ENCODE measurements at places on chromosomes 11 and 22. TPM values are rescaled to one million over a fixed set of nuclear protein-coding genes. Genes with fewer than 3 reads are reported as not detected.
A peak's percentile ranks its signal among the peaks of the same experiment; 100 is the strongest.

GRCh38 chr11:127531167-127531566 is 530.6 kb upstream of the KIRREL3 start:
- DNase-seq = no peak

Gene OR8D4
- total RNA-seq = not detected

Gene SMIM35
- total RNA-seq = not detected

- DNase-seq = no peak
Measured at GRCh38 chr11:3879967-3880542, 24.6 kb downstream of the STIM1 start.

Gene PANX2
- 1.5 TPM for total RNA-seq

DNA sequence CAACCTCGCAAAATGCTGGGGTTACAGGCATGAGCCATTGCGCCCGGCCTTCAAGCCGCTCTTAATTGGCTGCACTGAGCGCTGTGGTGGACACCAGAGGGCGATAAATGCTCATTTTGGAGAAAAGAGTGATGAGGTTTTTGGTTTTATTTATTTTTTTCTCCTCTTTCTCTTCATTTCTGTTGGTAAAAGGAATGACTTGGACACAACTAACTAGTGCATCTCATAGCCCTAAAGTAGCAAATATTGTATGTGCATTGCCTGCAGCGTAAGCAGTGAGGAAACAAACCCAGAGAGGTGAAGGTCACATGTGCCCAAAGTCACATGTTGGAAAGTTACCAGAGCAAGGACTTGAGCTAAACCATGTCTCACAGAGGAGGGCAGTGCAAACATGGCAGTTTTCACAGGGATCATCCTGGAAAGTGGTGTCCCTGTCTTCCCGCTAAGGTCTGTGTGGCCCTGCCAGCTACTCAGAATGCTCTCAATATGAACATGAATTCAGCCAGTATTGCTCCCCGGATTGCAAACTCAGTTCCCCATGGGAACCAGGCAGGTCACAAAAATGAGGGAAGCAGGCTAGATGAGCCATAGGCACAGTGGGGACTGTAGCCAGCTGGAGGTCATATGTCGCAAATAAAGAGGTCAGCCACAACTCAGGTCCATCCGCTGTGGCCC is 8.6 kb upstream of the CD82 start:
- peak; percentile 63 for DNase-seq

GRCh38 chr22:48579043-48579927 is 1248.4 kb downstream of the BRD1 start:
- no peak for DNase-seq

- DNase-seq = no peak
Measured at GRCh38 chr11:3667149-3668035, 3.8 kb downstream of the CHRNA10 start.

DNA sequence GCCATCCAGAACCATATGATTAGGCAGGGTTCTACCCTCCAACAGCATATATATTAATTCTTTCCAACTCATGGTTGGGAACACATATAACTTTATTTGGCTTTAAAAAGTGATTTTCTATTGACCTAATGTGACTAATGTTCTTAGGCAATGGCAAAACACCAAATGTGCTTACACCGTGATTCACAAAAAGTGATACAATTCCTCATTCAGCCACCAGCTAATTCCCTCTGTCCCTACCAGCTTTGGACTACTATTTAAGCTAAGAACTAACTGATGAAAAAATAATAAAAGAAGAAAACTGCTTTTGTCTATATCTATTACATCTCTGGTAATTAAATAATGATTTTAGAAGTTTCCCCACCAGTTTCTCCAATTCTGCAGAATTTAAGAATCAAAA is 4.7 kb downstream of the CTSC start:
- no peak for DNase-seq

- peak; percentile 4 for DNase-seq
Measured at GRCh38 chr11:36711104-36711825, 113.2 kb upstream of the RAG2 start.

DNA sequence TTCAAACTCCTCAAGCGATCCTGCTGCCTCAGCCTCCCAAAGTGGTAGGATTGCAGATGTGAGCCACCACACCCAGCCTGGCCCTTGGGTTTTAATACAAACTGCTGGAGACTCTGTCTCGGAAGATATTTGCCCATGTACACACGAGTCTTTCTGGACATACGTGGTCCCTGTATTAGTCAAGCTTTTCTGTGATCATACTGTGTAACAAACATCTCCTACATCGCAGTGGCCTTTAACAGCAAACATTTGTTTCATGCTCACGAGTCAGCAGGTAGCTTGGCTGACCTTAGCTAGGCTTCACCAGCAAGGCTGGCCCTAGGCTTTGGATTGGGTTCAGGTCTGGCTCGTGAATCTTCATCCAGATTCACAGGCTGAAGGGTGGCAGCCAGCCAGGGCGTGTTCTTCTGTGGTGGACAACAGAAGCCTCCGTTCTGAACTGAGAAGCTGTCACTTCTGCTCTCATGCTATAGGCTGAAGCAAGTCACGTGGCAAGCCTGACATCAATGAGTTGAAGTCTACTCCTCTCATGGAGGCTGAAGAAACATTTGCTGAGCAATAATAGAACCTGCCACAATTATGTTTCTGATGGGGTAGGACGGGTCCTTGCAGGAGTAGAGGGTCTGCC is 8.8 kb downstream of the KIAA1671 start:
- no peak for DNase-seq

GRCh38 chr22:35921777-35922176 is 106.8 kb downstream of the RBFOX2 start:
- DNase-seq = peak; percentile 83

GRCh38 chr11:68792400-68792966 is 41.2 kb upstream of the TESMIN start:
- DNase-seq = peak; percentile 69

GRCh38 chr11:126682590-126682989 is 318.0 kb downstream of the KIRREL3 start:
- no peak for DNase-seq

Gene KCTD21
- 5.2 TPM for total RNA-seq

Gene IL10RA
- total RNA-seq = not detected

Gene CD6
- total RNA-seq = not detected

Gene SLCO2B1
- 2.0 TPM for total RNA-seq

- DNase-seq = no peak
Measured at GRCh38 chr11:1925373-1926155, 6.1 kb downstream of the TNNT3 start.

Gene CECR2
- not detected for total RNA-seq

- no peak for DNase-seq
Measured at GRCh38 chr11:102240502-102240901, 76.8 kb upstream of the BIRC3 start.

Gene FAM83F
- not detected for total RNA-seq

DNA sequence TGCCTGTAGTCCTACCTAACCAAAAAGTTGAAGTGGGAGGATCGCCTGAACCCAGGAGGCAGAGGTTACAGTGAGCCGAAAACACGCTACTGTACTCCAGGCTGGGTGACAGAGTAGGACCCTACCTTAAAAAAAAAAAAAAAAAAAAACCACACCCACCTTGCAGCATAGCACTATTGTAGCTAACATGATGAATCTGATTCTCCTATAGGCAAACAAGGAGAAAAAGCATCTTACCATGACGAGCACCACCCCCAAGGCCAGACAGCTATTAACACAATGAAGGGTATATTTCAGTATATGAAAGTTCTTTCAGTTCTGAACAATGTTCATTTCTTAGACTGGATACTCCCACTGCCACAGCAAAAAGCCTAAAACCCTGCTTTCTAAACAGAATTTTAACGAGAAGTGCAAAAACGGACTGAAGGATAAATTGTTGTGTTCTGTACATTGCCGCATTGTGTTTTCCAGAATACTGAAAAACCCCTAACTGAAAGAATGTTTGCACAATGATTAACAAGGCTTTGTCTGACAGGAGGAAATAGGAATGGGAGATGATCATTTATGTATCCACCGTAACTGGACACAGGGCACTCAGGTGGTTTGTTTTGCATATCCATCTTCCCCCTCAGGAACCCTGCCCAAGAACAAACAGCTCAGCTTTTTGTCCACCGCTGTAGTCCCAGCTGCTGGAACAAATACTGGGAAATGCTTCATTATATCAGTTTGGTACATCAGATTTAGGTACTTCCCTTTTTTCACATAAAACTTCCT is 8.9 kb downstream of the PISD start:
- no peak for DNase-seq

Gene SMIM38
- 1.8 TPM for total RNA-seq

GRCh38 chr11:57345555-57346211 is 7.5 kb downstream of the P2RX3 start:
- DNase-seq = peak; percentile 77

- no peak for DNase-seq
Measured at GRCh38 chr11:132226522-132226921, 856.1 kb downstream of the NTM start.

- no peak for DNase-seq
Measured at GRCh38 chr11:45671246-45672171, 6.1 kb upstream of the CHST1 start.

DNA sequence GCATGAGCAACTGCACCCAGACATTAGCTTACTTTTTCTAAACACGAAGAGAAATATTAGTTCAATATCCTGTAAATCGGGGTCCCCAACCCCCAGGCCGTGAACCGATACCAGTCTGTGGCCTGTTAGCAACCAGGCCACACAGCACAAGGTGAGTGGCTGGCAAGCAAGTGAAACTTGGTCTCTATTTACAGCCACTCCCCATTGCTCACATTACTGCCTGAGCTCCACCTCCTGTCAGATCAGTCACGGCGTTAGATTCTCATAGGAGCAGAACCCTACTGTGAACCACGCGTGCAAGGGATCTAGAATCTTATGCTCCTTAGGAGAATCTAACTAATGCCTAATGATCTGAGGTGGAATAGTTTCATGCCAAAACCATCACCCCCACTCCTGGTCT is 27.8 kb upstream of the DEPDC7 start:
- no peak for DNase-seq

- no peak for DNase-seq
Measured at GRCh38 chr22:41132550-41132949, 40.2 kb downstream of the EP300 start.

- no peak for DNase-seq
Measured at GRCh38 chr11:14611939-14612338, 31.7 kb upstream of the PDE3B start.

DNA sequence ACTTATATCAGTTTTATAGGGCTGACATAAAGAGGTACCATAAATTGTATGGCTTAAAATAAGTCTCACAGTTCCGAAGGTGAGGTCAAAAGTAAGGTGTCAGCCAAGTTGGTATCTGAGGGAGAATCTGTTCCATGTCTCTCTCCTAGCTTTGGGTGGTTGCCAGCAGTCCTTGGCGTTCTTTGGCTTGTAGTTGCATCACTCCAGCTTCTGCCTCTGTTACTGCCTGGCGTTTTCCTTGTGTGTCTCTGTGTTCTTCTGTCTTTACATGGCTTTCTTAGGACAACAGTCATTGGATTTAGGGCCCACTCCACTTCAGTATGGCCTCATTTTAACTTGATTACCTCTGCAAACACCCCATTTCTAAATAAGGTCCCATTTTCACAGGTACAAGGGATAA is 16.7 kb downstream of the MMP7 start:
- no peak for DNase-seq

DNA sequence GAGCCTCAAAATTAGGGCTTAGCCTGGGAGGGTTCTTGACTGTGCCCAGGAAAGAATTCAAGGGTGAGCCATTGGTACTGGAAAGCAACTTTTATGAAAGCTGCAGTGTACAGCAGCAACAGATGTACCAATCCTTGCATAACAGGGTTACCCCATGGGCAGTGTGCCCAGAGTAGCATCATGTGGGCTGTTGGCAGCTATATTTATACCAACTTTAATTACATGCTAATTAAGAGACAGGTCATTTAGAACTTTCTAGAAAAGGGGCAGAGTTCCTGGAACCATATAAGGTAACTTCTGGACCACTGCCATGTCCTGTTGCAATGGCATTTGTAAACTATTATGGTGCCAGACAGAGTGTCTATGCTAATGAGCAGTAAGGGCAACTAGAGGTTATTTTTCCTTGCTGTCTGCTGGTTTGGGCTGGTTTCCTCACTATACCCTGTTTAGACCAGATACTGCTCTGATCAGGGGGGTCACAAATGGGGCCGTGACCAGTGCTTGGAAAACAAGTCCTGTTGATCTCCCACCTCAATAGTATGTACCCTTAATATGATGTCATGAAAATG is 1120.5 kb upstream of the RAG2 start:
- DNase-seq = no peak

- no peak for DNase-seq
Measured at GRCh38 chr22:48921411-48921903, 906.2 kb downstream of the BRD1 start.

DNA sequence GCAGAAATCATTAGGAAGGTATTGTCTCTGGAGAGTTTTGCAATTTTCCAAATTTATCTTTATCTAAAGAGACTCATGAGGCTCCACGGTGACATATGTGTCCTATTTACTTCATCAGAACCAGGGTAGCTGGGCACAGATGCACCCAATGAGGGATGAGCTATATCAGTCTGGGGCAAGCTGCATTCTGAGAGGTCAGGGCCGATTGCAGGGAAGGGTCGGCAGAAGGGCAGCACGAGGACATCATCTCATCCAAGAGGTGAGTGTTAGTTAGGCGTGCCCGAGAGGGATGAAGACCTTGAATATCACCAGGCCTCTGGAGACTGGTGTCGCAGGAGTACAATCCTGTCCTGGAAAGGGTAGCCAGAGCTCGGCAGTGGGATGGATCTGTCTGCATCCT is 41.0 kb upstream of the SPON1 start:
- no peak for DNase-seq

Gene ZBTB16
- total RNA-seq = not detected

DNA sequence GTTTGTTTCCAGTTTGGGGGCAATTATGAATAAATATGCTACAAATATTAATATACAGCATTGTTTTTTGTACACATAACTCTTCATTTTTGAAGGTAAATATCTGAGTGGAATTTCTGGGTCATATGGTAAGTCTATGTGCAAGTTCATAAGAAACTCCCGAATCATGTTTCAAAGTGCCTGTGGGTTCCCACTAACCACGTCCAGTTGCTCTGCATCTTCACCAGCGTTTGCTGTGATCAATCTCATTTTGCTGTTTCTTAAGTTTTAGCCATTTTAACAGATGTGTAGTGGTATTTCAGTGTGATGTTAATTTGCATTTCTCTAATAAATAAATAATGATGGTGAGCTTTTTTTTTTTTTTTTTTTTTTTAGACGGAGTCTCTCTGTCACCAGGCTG is 14.2 kb upstream of the CSRP3 start:
- no peak for DNase-seq
